ENCODE measurements at places on chromosomes 3 and 15.

GRCh38 chr3:31748933-31749295, 216.2 kb downstream of the STT3B start:
- no peak for DNase-seq

DNA sequence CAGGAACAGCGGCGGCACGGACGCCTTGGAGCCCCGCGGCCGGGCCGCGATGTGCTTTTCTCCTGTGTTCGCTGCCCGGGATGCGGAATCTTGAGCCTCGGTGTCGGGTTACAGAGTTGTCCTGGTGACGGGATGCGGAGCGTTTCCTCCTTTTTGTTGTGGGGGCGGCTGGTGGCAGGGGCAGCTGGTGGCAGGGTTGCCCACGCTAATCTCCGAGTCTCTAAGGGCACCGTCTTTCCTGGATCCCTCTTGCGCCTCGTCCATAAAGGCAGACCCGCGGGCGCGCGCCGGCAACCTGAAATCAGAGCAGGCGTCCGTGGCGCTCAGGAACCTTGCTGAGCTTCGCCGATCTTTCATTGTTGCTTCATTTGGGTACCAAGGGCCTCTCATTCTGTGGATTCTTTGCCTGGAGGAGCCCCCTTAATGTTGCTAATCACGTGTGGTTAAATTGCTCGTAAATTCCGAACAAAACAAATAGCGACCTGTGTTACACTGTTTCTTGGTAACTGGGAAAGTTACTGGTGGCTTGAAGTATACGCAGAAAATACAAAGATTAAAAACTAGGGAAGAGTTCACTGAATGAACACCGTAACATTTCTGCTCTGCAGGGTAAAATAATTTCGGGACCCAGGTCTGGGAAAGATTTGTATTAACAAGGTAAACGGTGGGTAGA, 844 bp upstream of the PFN2 start:
- peak; percentile 81 for DNase-seq

GRCh38 chr3:169362301-169362700, 301.2 kb downstream of the MECOM start:
- no peak for DNase-seq

- DNase-seq, result no peak
These were observed 38.1 kb upstream of the CD200R1L start for GRCh38 chr3:112884678-112885290.

DNA sequence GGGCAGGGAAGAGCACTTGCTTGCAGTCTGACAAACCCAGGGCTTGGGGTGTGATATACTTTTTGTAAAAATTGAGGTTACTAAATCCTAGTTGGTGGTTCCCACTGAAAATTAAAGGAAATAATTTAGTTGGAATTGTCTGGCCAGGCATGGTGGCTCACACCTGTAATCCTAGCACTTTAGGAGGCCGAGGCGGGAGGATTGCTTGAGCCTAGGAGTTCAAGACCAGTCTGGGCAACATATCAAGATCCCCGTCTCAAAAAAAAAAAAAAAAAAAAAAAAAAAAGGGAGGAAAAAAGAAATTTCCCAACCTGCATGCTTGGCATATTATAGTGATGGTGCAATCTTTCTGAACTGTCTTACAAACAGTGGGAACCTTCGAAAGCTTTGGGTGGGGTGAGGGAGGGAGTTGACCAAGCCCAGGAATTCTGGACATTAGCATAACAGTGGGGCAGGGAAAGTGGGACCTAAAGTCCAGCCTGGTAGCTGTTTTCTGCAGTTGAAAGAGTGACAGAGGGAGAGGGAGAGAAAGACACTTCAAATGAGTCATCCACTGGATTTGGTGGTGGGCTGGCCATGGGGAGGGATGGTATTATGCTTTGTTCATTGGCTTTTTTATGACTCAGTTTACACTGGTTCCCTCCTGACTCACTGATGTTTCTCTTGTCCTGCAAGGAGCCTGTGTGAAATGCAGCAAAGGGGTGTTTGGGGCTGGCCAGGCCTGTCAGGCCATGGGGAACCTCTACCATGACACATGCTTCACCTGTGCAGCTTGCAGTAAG, 41.1 kb downstream of the LIMD1 start:
- DNase-seq, result no peak
